ENCODE measurements at places on chromosomes 2 and 18. TPM values are rescaled to one million over a fixed set of nuclear protein-coding genes. Genes with fewer than 3 reads are reported as not detected.

The HSPD1 gene
- total RNA-seq, result 635 TPM

The GKN2 gene
- not detected for total RNA-seq

The CREG2 gene
- not detected for total RNA-seq

The COPS7B gene
- total RNA-seq, result 54.5 TPM

The TSGA10 gene
- 14.4 TPM for total RNA-seq

The PSD4 gene
- 200 TPM for total RNA-seq

The MC2R gene
- total RNA-seq, result not detected

The MARCHF4 gene
- total RNA-seq, result not detected

The STPG4 gene
- total RNA-seq, result not detected

- H3K4me3 ChIP-seq, result peak overlapping the region; percentile 36
- H3K4me1 ChIP-seq, result peaks cover 46% of the 10 kb centered on the region
- no peaks in the 10 kb centered on the region for H3K36me3 ChIP-seq
Measured at GRCh38 chr2:233350708-233351107, 3.6 kb upstream of the DGKD start.

- no peak for DNase-seq
- H3K27me3 ChIP-seq, result no peaks in the 10 kb centered on the region
- no peaks in the 10 kb centered on the region for H3K36me3 ChIP-seq
Measured at GRCh38 chr2:75012080-75012479, 53.6 kb downstream of the POLE4 start.

DNA sequence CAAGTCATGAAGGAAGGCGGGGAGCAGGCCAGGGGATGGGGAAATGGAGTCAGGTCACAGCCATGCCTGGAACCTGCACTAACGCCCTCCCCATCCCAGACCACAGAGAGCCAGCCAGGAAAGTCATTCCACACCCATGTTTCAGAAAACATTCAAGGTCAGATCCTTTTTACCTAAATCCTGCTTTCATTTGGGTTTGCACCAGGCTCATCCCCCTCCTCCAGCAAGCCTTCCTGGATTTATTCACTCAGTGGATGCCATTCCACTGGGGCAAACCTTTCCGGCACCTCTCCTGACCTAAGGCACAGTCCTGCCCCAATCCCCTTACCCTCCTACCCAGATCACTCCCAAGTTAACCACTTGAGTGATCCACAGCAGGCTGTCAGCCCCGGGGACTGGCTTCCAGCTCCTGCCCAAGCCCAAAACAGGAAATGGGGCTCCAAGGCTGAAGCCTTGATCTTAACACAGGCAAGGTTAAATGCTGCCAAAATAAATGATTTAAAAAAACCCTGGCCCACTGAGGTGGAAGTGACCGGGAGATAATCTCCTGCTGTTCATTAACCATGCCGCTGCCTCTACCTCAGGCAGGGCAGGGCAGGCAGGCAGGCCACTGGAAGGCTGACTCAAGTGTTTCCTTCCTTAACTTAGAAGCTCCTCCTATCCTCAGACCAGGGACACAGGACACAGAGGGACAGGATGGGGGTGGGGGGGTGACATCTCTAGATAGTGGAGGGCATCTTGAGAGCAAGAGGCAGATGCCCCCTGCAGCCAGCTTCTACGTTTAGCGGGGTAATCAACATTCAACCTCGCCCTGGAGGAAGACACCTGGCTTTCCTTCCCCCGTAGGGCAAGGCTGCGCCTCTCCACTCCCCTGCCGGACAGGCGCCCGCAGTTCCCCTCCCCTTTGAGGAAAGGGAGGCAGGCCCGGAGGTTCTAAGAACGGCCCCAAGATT, 1.4 kb downstream of the RAB11FIP5 start:
- peaks cover 33% of the 10 kb centered on the region for H3K4me1 ChIP-seq
- peak overlapping the region; percentile 89 for H3K27ac ChIP-seq
- DNase-seq, result peak; percentile 21
- H3K27me3 ChIP-seq, result no peaks in the 10 kb centered on the region

GRCh38 chr2:72011370-72011689, 136.3 kb downstream of the CYP26B1 start:
- H3K4me3 ChIP-seq, result no peak overlapping the region
- H3K27ac ChIP-seq, result no peak overlapping the region
- no peaks in the 10 kb centered on the region for H3K4me1 ChIP-seq
- peaks cover 8% of the 10 kb centered on the region for H3K27me3 ChIP-seq
- no peak for DNase-seq

- H3K27me3 ChIP-seq, result peaks cover 19% of the 10 kb centered on the region
- peak overlapping the region; percentile 29 for H3K4me3 ChIP-seq
- DNase-seq, result peak; percentile 58
- H3K36me3 ChIP-seq, result no peaks in the 10 kb centered on the region
- H3K27ac ChIP-seq, result no peak overlapping the region
Measured at GRCh38 chr2:226423498-226423960, 376.1 kb downstream of the IRS1 start.

GRCh38 chr2:189115126-189115525, 64.4 kb downstream of the COL5A2 start:
- no peaks in the 10 kb centered on the region for H3K36me3 ChIP-seq
- no peaks in the 10 kb centered on the region for H3K27me3 ChIP-seq
- no peak for DNase-seq
- no peak overlapping the region for H3K4me3 ChIP-seq
- H3K4me1 ChIP-seq, result peaks cover 21% of the 10 kb centered on the region

- no peak overlapping the region for H3K4me3 ChIP-seq
- H3K27me3 ChIP-seq, result no peaks in the 10 kb centered on the region
Measured at GRCh38 chr2:30914456-30914855, 107.2 kb upstream of the CAPN13 start.

GRCh38 chr2:46362667-46363012, 65.4 kb downstream of the EPAS1 start:
- no peak overlapping the region for H3K4me3 ChIP-seq
- peaks cover 28% of the 10 kb centered on the region for H3K4me1 ChIP-seq
- DNase-seq, result no peak
- no peaks in the 10 kb centered on the region for H3K27me3 ChIP-seq
- H3K36me3 ChIP-seq, result peaks cover 12% of the 10 kb centered on the region

DNA sequence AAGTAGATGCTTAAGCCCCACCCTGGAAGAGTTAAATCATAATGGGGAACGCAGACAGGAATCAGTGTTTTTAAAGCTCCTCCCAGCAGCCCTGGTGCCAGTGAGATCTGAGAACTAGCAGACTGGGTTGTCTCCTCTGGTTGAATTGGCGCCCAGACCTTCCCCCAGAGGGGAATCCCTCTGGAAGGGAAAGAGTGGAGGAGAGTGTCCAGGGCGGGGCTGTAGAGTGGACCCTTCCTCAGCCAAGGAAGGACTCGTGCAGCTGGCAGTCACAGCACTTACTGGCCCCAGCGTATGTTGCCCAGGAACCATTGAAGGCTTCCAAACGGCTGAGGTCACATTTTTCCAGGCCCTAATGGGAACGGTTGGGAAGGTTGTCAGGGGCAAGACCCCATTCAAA, 62.5 kb downstream of the TGOLN2 start:
- H3K4me3 ChIP-seq, result no peak overlapping the region
- H3K27ac ChIP-seq, result no peak overlapping the region
- no peak for DNase-seq

DNA sequence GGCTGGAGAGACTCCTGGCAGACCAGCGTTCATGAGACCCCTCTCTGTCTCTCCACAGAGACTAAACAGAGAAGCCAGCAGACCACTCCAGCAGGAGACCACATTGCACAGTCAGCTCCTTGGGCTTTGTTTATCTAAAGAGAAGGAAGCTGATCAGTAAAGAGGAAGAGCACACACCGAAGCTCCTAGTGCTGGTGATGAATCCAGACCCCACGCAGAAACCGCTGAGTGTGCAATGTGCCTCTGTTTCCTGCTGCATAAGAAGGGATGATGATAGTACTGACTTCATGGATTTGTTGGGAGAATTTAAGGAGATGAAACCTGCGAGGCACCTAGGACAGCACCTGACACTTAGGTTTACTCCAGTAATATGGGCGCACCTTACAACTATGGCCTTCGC, 544.1 kb upstream of the ID2 start:
- no peak overlapping the region for H3K27ac ChIP-seq
- H3K4me1 ChIP-seq, result no peaks in the 10 kb centered on the region
- no peak overlapping the region for H3K4me3 ChIP-seq
- peaks cover 32% of the 10 kb centered on the region for H3K27me3 ChIP-seq

GRCh38 chr2:26429779-26430578, 28.3 kb downstream of the DRC1 start:
- H3K36me3 ChIP-seq, result no peaks in the 10 kb centered on the region
- H3K27me3 ChIP-seq, result peaks cover 7% of the 10 kb centered on the region
- no peak overlapping the region for H3K27ac ChIP-seq
- H3K4me3 ChIP-seq, result no peak overlapping the region
- no peak for DNase-seq

DNA sequence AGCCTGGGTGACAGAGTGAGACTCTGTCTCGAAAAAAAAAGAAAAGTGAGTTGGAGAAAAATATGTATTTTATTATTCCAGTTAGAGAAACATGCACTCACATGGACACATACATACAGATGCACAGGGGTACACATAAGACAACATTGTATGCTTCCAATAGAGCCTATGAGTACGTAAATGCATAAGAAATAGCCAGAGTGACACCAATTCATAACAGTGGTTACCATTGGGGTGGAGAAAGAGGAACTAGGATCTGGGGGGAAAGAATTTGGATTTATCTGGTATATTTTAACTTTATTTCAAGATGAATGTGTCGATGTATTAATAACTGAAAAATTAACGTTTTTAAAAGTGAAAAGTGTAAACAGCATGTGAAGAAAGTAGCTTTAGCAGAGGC, 16.1 kb downstream of the IL36A start:
- H3K36me3 ChIP-seq, result no peaks in the 10 kb centered on the region
- H3K4me3 ChIP-seq, result no peak overlapping the region
- no peaks in the 10 kb centered on the region for H3K4me1 ChIP-seq
- no peak overlapping the region for H3K27ac ChIP-seq
- DNase-seq, result no peak

DNA sequence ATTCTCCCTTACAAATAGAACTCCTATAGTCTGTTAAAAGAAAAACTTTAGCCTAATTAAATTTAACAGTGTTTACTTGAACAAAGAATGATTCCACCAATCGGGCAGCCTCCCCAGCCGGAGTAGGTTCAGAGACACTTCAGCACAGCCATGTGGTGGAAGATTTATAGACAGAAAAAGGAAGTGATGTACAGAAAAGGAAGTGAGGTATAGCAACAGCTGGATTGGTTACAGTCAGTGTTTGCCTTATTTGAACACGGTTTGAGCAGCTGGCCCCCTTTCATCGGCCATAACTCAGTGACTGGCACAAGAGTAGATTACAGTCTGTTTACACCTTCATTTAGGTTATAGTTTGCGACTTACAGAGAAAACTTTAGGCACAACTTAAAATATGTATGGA, 2.1 kb upstream of the SKA1 start:
- no peak for DNase-seq
- H3K27me3 ChIP-seq, result peaks cover 22% of the 10 kb centered on the region
- H3K4me3 ChIP-seq, result no peak overlapping the region
- H3K36me3 ChIP-seq, result peaks cover 8% of the 10 kb centered on the region
- H3K27ac ChIP-seq, result no peak overlapping the region

Measured in activated T-cell treated with anti-CD3 and anti-CD28 coated beads, Interleukin-2, amount 50 U/mL, for 72 hours (primary cell).